ENCODE measurements at places on chromosomes 5 and 9.

DNA sequence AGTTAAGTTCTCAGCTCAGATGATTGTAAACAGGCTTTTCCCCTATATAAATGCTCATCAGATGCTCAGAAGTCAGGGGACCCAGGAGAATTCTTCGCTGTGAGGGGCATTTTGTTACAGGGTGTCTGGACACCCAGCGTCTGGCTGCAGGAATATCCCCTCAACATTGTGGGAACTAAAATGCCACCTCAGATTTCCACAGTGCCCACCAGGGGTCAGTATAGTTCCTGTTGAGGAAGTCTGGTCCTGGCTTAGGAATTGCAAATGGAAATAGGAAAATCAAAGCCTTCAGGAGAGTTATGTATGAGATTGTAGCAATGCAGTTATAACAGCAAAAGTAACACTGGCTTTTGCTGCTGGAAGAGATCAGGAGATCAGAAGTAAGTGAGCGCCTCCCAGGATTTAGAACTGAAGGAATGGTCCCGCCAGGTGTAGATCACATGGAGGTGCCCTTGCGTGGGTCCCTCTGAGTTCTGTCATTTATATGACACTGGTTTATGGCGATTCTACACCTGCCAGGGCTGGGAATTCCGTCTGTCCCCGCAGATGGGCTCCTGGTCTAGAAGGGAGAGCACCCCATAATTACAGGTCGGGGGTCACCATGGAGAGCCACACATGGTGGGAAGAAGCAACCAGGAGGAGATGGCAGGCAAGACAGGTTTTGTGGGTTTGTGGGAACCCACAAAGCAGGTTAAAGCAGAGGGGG is 47.1 kb upstream of the CTSL start:
- peak; percentile 47 for DNase-seq

- DNase-seq, result no peak
Measured at GRCh38 chr9:127351182-127352166, 45.5 kb upstream of the SLC2A8 start.

DNA sequence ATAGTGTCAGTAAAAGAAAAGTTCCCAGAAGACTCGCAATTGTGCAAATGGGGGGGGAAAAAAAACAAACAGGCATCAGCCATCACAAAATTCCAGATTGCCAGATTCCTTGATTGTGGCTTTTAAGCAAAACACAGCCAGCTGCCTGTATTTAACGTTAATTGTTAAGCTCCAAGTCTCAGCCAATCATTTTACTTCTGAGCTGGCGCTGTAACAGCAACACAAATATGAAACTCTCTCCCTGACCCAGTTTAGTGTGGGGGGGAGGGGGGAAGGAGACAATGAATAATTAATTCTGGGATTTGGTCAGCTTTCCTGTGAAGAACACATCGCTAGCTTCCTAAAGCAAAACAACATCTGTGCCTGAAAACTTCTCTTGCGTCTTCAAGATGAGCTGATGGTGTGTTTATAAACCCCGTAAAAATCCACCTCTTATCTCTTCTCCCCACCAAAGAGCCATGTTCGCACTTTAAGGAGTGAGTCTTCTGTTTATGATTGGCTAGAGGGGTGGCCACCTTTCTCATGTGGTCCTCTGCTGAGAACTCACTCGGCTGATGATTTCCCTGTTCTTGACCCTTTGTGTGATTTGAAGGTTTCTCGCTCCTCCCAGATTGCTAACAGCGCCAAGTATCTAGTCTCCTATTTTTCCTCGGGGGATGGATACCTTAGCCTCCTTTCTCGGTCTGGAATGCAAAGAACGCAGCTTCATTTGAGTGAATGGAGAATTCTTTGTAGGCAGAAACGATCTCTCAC is 160.2 kb upstream of the DAPK1 start:
- DNase-seq, result peak; percentile 34

- DNase-seq, result no peak
Measured at GRCh38 chr5:80930940-80931339, 29.2 kb upstream of the RASGRF2 start.

DNA sequence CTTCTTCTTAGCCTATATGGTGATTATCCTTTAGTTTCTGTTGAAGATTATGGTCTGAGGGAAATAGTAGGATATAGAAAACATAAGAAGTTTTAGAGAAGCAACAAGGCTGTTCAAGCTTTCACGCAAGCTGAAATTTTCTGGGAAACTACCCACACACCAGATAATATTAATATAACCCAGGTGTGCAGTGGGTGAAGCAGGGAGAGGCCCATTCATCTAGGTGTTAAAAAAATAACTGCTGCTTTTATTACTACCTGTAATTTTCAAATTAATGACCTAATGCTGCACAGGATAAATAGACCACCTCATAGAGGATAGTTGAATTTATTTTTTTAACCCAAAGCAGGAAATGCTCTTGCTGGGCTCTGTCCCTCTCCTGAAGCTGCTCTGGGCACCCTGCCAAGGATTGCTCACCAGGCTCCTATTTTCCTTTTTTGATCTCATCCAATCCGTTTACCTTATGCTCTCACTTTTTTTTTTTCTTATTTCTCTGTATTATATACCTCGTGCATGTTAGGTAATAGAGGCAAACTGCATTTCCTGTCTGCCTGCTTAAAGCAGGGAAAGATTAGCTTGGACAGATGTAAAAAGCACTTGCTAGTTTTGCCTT is 124.3 kb upstream of the SLC12A2 start:
- no peak for DNase-seq

- DNase-seq, result no peak
Measured at GRCh38 chr9:127926906-127927200, 3.7 kb downstream of the PIP5KL1 start.

GRCh38 chr5:122699201-122699600 is 75.7 kb upstream of the SNX2 start:
- DNase-seq, result peak; percentile 21

GRCh38 chr5:37757980-37758582 is 81.8 kb downstream of the GDNF start:
- no peak for DNase-seq

- DNase-seq, result no peak
Measured at GRCh38 chr9:138043061-138043410, 165.5 kb downstream of the CACNA1B start.

DNA sequence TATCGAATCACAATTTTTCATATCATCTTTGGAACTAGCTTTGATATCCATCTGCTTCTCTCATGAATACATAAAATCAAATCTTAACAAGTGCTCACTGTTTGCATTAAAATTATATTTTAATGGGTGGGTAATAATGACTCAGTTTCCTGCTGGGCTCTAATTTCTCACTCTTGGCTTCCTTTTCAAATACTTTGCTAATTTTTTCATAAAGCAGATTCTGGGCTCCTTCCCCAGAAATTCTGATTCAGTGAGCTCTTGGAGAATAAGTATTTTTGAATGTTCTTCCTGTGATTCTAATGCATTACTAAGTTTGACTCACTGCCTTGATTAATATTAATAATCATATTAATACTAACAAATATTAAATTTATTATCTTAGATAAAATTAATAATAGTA is 48.9 kb downstream of the YIPF5 start:
- no peak for DNase-seq

- no peak for DNase-seq
Measured at GRCh38 chr5:168707716-168708695, 128.8 kb upstream of the PANK3 start.

DNA sequence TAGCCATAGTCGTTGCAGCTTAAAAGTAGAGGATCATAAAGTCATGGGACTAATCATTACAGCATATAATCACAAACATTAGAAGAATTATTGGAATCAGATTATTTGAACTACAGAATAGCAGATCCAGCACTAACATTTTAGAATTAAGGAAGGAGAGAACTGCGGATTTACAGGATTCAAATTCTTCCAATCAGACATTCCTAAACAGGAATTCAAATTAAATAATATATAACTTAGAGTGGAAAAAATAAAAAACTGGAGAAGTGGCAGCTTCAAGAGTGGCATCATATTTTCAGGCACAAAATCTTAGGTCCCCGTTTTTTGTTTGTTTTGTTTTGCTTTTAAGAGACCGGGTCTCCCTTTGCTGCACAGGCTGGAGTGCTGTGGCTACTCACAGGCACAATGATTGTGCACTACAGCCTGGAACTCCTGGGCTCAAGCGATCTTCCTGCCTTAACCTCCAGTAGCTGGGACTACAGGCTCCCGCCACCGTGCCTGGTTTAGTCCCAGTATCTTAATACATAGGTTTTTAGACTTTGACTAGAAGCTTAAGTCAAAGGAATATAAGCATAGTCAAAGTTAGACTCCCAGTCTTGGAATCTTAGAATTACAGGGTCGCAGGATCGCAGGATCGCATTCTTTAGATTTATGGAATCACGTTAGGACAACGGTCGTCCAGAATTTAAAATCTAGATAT is 2.1 kb upstream of the FOXE1 start:
- DNase-seq, result no peak

GRCh38 chr9:27766073-27766835 is 193.0 kb upstream of the C9orf72 start:
- peak; percentile 76 for DNase-seq

- no peak for DNase-seq
Measured at GRCh38 chr9:119282476-119283077, 86.7 kb downstream of the BRINP1 start.

DNA sequence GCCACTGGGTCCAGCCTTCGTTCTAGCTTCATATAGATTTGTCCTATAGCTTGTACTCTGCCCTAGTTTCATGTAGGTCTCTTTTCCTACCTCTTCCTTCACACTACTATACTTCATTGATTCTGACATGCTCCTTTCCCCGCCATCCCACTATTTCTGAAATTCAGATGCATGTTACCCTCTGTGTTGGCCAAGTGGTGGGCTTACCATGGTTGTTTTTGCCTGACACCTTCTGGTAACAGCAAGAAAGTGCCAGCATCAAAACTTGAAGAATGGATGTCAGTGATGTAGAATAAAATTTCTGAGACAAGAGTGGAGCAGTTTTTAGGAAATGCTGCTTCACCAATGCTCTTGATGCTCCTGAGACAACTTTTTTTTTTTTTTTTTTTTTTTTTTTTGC is 19.5 kb upstream of the SERINC5 start:
- no peak for DNase-seq

- DNase-seq, result peak; percentile 99
Measured at GRCh38 chr9:86534572-86535258, 180.5 kb upstream of the TUT7 start.

- DNase-seq, result no peak
Measured at GRCh38 chr5:73494721-73495120, 3.5 kb upstream of the BTF3 start.

DNA sequence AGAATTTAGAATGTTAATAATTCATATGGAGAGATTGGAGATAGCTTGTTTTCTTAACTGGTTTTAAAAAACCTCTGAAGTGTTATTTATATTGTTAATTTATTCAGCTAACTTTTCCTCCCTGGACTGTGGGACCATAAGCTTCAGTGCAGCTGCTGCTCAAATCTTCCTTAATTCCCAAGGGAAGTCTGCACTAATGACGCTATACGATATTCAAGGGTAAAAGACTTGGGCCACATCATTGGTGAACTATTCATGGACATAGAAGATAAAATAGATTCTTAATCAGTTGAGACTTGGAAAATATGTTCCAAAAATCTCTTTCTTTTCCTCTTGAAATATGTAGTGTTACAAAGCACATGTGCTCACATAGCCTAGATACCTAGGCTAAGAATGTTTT is 31.1 kb upstream of the GAS1 start:
- no peak for DNase-seq

DNA sequence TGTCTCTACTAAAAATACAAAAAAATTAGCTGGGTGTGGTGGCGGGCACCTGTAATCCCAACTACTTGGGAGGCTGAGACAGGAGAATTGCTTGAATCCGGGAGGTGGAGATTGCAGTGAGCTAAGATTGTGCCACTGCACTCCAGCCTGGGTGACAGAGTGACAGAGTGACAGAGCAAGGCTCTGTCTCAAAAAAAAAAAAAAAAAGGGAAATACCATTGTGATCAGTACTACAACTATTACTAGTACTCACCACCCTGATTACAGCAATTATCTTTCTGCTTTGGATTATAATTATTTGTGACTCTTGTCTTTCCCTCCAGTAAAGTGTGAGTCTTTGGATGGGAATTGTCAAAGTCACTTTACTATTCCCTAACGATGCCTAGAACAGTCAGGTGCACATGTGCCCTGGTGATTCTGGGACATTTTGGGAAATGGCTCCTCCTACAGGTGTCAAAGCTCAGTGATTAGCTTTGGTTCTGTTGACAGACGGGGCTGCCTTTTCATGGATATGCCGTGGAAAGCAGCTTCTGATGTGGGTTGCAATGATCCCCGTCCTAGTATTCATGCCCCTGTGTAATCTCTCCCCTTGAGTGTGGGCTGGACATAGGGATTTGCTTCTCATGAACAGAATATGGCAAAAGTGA is 31.8 kb upstream of the FRRS1L start:
- DNase-seq, result no peak

- no peak for DNase-seq
Measured at GRCh38 chr5:123451047-123451446, 27.8 kb upstream of the CEP120 start.

GRCh38 chr9:108802967-108803366 is 52.8 kb downstream of the ACTL7B start:
- no peak for DNase-seq

GRCh38 chr5:95643152-95643551 is 3.4 kb upstream of the RFESD start:
- DNase-seq, result no peak

DNA sequence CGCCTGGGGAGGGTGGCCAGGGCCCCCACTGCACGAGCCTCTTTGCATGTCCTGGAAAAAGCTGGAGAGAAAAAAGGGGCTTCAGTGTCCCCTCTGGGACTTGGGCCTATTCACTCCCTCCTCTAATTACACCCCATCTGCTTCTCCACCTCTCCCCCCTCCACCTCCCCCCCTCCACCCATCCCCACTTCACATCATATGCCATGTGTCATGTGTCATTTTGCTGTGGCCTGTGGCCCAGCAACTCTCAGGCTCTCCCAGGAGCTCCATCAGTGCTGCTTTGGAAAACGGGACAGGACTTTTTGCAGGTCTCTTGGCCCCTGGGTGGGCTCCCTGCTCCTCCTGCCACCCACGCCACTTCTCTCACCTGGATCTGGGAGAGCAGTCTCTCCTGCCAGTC is 68.7 kb downstream of the NTNG2 start:
- DNase-seq, result no peak

GRCh38 chr5:109326919-109327318 is 82.9 kb downstream of the PJA2 start:
- no peak for DNase-seq

DNA sequence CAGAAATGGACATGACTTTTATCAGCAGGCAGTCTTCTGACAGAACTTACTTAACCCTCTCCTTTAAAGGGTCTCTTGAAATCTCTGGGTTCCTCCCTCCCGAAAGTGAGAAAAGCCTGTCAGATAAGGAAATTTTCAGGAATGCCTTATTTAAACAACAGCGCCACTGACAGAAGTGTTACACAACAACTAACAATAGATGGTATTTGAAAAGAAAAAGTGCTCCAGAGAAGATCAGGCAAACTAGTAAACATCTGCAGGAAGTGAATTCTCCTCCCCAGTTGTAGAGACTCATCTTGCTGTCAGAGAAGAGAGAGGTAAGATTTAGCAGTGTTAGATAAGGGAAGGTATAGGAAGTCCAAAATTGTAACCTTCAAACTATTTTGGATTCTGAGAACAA is 107.2 kb upstream of the NFIL3 start:
- DNase-seq, result no peak

- DNase-seq, result no peak
Measured at GRCh38 chr5:10699987-10700386, 61.0 kb downstream of the DAP start.

All from skin of body (tissue), 3 donors.